ENCODE measurements at places on chromosomes 3 and 15.
A peak's percentile ranks its signal among the peaks of the same experiment; 100 is the strongest.

DNA sequence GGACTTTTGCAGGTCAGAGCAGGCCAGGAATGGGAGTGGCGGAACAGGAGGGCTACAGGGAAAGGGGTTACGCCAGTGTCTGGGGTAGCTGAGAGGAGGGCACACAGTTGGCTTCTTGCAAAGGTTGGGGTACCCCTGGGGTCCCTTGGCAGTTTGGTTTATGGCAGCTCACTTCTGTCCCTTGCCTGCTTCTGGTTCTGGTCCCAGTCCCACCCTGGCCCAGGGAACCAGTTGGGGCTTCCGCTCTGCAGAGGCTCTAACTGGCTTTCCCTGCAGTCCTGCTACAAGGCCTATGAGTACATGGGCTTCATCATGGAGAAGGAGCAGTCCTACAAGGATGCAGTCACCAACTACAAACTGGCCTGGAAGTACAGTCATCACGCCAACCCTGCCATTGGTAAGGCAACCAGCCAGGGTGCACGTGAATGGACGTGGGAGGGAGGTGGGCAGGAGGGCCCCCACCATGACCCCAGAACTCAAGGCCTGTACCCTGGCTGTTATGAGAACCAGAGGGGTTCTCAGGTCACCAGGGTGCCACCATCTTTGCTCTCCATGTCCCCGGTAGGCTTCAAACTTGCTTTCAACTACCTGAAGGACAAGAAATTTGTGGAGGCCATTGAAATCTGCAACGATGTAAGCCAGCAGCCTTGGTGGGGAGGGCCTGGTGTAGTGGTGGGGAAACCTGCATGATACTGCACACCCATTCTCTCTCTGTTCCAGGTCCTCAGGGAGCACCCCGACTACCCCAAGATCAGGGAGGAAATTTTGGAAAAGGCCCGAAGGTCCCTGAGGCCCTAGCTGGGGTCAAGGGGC is 15.2 kb downstream of the CSRNP1 start:
- DNase-seq: no peak

GRCh38 chr15:87858651-87859050 is 397.9 kb downstream of the NTRK3 start:
- no peak for DNase-seq

DNA sequence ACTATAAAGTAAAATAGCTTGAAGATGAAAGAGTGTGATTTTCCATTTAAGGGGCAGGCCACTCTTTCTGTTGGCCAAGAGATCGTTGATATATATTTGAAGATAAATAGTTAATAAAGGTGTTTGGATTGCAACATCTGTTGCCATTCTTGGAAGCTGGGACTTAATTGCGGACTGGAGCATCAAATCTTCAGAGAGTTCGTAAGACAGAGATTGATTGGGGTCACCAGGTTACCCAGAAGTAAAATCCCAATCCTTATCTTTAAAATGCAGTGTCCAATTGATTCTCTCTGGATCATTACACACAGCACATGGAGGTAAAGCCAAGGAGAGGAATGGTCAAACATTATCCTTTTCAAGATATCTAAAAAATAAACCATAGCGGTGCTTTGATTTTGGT is 220.8 kb upstream of the HES1 start:
- no peak for DNase-seq

- no peak for DNase-seq
These were observed 163.0 kb downstream of the TNIK start for GRCh38 chr3:171297207-171297606.

DNA sequence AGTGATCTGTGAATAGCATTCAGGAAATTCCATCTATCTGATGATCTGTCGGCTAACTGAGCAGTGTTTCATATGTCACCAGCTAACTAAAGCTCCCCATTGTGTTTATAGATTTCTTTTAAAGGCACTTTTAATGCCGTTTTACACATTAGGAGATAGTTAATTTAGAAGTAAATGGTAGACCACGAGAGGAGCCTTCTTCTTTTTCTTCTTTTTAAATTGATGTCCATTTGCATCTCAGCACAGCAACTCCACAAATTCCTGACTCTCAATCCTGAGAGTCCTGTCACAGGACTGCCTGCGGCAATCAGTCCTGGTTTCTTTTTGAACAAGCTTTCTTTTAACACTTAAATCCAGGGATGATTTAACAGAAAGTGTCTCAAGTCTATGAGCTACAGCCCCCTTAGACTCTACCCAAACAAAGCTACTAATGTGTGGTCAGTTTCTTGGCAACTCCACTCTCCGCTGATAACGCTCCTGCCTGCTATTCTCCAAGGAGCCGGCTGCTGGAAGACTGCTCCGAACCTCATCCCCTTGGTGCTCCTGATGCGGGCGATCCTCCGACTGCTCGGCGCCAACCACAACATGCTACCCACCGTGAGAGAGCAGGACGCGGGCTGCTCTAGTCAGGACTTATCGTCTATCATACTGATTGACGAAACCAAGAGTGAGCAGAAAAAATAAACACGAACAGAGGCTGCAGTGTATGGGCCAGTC is 421.4 kb downstream of the MECOM start:
- no peak for DNase-seq

- DNase-seq: peak; percentile 13
These were observed 30.3 kb downstream of the ARL14 start for GRCh38 chr3:160707187-160707794.

DNA sequence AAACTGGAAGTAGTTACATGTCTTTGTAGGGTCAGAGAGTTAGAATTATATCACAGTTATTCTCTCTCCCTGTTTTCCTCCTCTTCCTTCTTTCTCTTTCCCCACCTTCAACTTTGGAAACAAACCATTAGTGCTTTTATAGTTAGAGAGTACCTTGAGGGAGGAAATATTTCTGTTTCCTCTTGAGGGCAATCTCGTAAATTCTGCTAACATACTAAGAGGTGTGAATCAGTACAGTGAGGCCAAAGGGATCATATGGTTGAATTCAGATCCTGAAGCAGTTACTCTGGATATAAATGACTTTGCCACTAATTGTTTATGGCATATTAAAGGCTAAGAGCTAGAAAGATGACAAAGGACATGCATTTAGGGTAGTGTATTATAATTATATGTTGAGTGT is 60.3 kb upstream of the CCNL1 start:
- no peak for DNase-seq

DNA sequence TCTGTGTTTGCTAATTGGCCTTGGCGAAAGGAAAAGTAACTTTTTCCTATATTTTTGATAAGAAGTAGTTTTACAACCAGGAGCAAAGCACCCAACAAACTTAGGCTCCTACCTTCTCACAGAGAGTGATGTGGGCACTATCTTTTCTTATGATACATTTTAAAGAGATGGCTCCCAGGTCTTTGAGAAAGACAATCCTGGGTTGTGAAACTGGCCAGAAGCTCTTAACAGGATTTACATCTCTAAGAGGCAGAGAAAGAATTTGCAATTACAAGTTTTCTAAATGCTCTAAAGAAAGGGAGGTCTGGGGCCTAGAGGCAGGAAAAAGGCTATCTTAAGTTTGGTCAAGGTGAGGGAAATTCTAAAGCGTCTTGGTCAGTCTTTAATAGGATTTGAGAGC is 609.7 kb downstream of the VGLL3 start:
- no peak for DNase-seq

- DNase-seq: no peak
These were observed 194.3 kb downstream of the MAGI1 start for GRCh38 chr3:65844370-65844769.

DNA sequence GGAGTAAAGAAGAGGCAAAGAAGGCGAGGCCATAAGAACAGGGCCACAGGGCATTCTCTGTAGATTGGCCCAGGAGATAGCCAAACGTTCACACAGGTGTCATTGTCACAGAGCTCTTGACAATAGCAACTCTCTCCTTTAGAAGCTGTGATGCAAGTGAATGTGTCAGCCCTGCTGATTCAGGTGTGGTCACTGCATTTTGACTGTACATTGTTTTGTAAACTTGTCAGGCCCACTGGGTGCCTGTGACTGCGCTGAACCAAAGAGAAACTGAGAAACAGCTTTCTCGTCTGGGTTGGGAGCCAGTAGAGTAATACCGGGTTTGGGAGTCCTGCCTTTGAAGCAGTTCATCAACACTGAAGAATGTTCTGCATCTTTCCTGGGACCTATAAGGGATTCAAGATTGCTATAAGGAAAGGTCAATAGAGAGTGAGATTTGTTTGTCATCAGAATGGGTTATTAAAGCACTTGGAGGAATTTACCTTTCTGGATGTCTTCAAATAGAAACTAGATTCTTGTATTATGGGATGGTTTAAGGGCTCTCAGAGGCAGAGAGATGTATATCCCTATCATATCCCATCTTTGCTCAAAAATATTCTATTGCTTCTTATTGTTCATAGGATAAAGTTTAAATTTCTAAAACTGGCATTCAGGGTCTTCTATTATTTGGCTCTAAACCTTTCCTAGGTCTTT is 45.4 kb downstream of the TMEM45A start:
- no peak for DNase-seq

DNA sequence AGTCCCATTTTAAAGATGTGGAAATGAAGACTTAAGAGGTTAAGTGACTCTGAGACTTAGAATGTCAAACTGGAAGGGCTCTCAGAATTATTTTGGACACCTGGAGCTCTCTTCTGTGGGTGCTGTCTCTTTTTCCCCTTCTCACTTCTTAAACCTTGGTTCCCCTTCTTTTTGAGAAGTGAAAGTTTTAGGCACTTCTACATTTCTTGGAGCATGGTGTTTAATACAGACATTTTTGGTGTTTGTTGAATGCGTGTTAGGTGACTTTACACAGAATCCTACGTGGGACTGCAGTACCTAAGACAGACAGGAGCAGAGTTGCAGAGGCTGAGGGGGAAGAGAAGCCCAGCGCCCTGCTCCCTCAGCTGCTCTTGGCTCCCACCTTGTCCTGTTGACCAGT is 133.3 kb downstream of the MDFIC2 start:
- no peak for DNase-seq

DNA sequence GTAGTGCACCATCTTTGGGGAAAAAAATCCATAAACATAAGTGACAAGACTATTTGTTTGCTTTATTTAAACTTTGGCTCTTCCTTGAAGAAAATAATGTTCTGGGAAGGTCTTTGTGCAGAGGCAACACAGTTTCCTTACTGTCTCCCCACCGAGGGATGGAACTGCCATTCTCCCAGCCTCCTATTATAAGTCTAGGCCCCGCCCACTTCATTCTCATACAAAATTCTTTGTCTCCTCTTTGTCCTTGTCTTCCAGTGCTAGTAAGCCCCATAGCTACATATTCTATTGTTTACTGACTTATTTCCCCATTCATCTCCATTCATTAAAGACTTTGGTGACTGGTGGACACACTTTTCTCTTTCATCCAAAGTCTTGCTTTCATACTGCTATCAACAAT is 316.5 kb upstream of the ROBO2 start:
- DNase-seq: no peak

- DNase-seq: no peak
These were observed 442.9 kb downstream of the MCTP2 start for GRCh38 chr15:94674296-94674695.

DNA sequence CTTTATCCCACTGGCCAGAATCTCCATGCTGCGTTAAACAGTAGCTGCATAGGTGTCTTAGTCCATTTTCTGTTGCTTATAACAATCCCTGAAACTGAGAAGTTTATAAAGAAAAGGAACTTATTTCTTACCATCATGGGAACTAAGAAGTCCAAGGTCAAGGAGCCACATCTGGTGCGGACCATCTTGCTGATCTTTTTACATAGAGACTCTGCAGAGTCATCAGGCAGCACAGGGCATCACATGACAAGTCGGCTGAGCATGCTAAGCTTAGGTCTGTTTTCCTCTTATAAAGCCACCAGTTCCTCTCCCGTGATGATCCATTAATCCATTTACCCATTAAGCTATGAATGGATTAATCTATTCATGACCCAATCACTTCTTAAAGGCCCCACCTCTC is 22.4 kb upstream of the FAM174B start:
- DNase-seq: no peak

- peak; percentile 5 for DNase-seq
These were observed 98.3 kb downstream of the ANO10 start for GRCh38 chr3:43523454-43524053.

DNA sequence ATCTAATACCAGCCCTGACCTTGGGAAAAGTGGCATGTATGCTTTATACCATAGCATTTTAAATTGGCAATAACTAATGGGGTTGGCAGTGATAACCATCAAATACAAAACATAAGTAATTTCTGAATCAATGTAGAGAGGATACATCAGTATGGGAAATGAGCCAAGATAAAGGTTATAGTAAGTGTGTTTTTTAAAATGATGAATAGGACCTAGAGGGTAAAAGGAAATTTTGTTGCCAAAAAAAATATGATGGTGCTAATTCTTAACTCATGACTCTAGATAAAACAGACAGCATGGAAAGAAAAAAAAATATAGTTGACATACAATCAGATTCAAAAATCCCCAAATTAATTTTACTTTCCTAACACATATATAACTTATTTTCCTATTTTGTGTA is 75.4 kb upstream of the ROBO1 start:
- DNase-seq: no peak

- DNase-seq: no peak
These were observed 189.2 kb upstream of the FEZF2 start for GRCh38 chr3:62562596-62562995.

DNA sequence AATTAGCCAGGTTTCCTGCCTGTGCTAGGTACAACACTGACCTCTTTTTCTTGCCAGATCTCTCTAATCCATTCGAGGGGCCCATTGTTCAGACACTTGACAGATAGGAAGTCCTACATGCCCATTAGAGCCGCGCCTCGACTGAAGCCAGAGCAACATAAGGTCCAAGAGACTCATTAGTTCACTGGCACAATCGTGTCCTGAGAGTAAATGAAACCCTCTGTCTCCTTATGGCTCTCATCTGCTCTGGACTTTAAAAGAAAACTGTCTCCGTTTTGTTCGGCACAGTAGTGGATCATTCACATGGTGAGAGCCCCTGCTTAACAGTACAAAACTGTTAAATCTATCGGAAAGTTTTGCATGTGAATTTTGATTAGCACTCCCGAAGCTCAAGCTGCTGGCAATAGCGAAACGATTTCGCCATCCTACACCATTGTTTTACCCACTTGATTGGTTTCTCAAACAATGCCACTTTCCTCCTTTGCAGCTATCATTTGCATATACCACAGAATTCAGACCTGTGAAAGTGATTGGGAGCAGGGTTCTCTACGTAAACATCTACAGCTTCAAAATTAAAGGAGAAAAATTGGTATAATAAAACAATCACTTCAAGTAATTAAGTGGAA is 19.0 kb upstream of the C15orf61 start:
- DNase-seq: no peak

DNA sequence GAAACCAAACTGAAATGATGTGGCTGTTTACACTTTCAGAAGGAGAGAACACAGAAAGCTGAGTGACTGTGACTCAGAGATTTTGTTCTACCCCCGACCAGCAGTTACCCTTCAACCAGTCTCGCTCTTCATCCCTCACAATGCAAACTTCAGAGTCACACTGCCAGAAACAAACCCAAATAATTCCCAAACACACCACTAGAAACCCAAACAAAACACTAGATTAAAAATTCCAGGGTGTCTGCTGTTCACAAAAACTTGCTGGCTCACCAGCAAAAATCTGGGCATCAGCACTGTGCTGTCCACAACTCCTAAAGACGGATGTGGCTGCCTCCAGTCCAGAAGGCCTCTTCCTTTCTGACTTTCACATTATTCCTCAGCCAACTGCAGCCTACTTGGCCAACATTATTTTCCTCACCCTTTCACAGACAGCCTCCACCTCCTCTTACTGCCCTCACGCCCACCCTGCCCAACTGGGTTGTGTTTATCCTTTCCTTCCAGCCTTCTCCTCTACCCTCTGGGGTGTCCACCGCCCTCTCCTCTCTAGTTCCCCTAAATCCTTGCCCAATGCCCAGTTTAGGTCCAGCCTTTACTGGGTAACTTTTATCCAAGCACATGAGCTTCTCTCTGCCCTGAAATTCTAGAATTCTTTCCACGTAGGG is 71.4 kb downstream of the MECOM start:
- DNase-seq: no peak

- DNase-seq: no peak
These were observed 49.1 kb downstream of the FBN1 start for GRCh38 chr15:48596415-48596814.
